ENCODE measurements at places on chromosomes 7 and 10. TPM values are rescaled to one million over a fixed set of nuclear protein-coding genes. Genes with fewer than 3 reads are reported as not detected.

DNA sequence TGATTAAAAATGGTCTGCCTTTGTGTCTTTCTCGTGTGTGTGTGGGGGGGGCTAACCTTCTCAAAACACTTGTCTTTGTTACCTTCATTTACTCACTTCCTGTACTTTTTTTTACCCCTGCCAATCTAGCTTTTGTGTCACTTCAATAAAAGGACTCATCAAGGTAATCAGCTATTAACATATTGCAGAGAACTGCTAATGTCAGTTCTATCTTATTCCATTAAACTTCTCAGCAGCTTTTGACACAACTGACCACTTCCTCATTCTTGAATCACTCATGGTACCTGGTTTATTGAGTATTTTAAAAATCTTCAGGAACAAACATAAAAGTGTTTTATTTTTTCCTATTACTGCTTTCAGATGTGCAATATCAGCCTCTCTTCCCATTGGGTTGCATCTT lies 59.8 kb downstream of the SLC25A40 start:
- no peak overlapping the region for H3K27ac ChIP-seq
- DNase-seq = no peak
- no peaks in the 10 kb centered on the region for H3K27me3 ChIP-seq
- H3K36me3 ChIP-seq = no peaks in the 10 kb centered on the region

DNA sequence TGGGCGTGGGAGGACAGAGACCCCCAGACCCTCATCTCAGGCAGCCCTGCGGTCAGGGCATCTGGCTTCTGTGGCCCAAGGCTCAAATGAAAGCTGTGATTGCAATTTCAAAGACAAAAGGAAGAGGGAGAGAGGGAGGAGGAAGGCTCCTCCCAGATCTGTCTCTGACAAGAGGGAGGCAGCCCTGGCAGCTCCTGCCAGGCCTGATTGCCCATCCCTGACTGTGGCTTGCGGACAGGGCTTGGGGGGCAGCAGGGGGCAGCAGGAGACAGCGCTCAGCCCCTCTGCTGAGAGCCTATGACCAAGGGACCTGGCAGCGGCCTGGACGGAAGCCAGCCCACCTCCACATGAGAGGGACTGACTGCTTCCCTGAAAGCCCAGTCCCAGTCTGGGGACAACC lies 91.8 kb downstream of the PTPRN2 start:
- no peaks in the 10 kb centered on the region for H3K36me3 ChIP-seq
- no peak overlapping the region for H3K27ac ChIP-seq
- no peaks in the 10 kb centered on the region for H3K27me3 ChIP-seq
- no peak for DNase-seq

DNA sequence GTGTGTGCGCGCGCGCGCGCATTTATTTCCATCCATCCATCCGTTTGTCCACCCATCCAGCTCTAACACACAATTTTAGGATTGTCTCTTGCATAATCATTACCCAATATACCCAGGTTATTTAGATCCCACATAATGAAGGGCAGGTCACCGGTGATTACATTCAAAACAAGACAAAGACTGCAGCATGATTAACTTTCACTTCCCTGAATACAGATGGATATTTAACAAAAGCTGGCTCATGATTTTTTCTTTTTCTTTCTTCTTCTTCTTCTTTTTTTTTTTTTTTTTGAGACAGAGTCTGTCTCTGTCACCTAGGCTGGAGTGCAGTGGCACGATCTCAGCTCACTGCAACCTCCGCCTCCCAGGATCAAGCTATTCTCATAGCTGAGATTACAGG lies 86.2 kb downstream of the SH3PXD2A start:
- H3K4me3 ChIP-seq = no peak overlapping the region
- no peak for DNase-seq
- no peak overlapping the region for H3K27ac ChIP-seq
- peaks cover 10% of the 10 kb centered on the region for H3K27me3 ChIP-seq

DNA sequence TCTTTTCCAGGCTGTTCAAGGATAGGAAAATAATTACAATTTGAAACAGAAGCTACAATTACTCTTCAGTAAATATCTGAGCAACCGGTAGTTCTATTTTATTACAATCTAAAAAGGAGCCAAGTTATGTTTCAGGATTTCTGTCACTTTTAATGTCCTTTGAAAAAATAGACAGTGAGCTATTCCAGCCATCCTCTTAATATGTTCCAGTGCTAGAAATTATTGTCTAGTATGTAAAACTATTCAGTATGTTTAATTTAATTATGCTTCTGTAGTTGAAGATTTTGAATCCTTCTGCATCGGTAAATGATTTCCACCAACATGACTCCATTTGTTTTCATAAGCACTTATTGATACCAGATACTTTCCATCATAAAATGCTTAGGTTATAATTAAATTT lies 129.6 kb upstream of the SEMA3D start:
- H3K36me3 ChIP-seq = no peaks in the 10 kb centered on the region
- H3K27me3 ChIP-seq = no peaks in the 10 kb centered on the region
- no peaks in the 10 kb centered on the region for H3K4me1 ChIP-seq
- DNase-seq = no peak
- H3K27ac ChIP-seq = no peak overlapping the region
- no peak overlapping the region for H3K4me3 ChIP-seq

DNA sequence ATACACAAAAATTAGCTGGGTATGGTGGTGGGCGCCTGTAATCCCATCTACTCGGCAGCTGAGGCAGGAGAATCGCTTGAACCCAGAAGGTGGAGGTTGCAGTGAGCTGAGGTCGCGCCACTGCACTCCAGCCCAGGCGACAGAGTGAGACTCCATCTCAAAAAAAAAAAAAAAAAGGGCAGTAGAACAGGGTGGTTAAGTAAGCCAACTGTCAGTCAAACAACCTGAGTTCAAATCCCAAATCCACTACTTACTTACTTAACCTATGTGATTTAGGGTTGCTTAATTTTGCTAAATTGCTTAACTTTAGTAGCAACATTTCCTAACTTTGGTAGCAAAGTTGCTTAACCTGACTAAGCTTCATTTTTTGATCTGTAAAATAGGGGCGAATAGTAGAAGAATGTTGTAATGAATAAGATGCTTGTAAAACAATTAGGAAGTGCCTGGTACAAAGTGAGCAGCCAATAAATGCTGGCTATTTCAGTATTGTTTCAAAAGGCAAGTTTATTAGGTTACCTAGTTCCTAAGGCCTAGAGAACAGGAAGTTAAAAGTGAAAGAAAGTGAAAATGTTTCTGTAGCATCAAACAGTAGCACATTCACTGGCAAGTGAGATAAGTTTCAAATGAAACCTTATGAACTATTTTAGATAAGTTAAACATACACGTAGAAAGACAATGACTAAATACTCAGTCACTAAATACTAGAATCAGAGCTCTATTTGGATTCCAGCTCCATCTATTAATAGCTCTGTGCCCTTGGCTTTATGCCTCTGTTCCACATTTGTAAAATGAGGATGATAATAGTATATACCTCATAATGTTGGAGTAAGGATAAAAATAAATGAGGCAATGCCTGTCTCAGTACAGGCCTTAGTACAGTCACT lies 64.3 kb downstream of the HOXA1 start:
- peaks cover 21% of the 10 kb centered on the region for H3K4me1 ChIP-seq
- H3K27ac ChIP-seq = peak overlapping the region; percentile 83
- H3K36me3 ChIP-seq = peaks cover 4% of the 10 kb centered on the region
- no peak for DNase-seq
- no peak overlapping the region for H3K4me3 ChIP-seq

GRCh38 chr10:18760836-18761235 lies 101.6 kb downstream of the ARL5B start:
- H3K27ac ChIP-seq = no peak overlapping the region
- no peak overlapping the region for H3K4me3 ChIP-seq
- no peaks in the 10 kb centered on the region for H3K4me1 ChIP-seq
- DNase-seq = no peak
- H3K36me3 ChIP-seq = no peaks in the 10 kb centered on the region
- H3K27me3 ChIP-seq = no peaks in the 10 kb centered on the region

DNA sequence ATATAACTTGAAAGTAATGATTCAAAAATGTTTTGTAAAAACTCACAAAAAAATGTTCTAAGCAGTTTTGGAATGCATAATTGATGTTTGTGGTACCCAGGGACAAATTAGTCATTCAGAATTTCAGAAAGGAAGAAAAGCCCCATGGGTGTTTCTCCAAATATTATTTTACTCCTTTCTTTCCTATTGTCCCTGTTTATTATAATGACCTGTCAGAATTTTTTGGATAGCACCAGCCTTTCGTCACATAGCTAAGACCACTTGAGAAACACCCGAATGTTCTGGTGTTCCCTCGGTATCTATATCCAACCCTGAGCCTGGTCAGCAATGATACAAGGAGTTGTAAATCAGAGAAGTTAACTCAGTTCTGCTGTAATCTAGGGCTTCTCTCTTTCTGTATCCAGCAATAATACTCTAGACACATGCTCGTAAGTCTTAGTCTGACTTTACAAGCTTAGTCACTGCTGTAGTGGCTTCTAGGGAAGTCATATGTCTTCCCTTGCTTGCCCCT lies 64.8 kb upstream of the MEOX2 start:
- no peaks in the 10 kb centered on the region for H3K27me3 ChIP-seq
- H3K4me1 ChIP-seq = no peaks in the 10 kb centered on the region
- DNase-seq = no peak

The PLAU gene
- 0.96 TPM for total RNA-seq

The NKX2-3 gene
- total RNA-seq = not detected

DNA sequence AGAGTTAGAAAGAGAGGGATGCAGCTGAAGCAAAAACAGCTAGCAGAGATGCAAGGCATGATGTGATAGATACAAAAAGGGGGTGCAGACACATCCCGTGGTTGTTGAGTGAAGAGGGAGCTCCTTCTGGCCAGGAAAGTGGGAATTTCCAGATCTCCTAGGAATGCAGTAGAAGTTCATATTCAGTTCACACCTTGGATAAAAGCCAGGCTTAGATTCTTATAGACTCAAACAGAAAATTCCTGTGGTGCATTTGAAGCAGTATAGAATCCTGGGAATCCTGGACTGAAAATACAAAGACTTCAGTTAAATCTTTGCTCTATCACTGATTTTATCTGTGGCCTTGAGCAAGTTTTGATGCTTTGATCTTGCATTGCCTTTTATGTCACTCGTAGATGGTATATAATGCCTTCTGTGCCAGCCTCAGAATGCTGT lies 33.9 kb downstream of the SGPL1 start:
- peaks cover 1% of the 10 kb centered on the region for H3K36me3 ChIP-seq
- no peaks in the 10 kb centered on the region for H3K27me3 ChIP-seq
- H3K4me1 ChIP-seq = peaks cover 12% of the 10 kb centered on the region

- no peaks in the 10 kb centered on the region for H3K4me1 ChIP-seq
- H3K36me3 ChIP-seq = no peaks in the 10 kb centered on the region
- no peak overlapping the region for H3K4me3 ChIP-seq
- no peaks in the 10 kb centered on the region for H3K27me3 ChIP-seq
Observed at GRCh38 chr10:91462423-91462822, 52.3 kb downstream of the HECTD2 start.

The AKR1C1 gene
- total RNA-seq = 1.1 TPM

The BLNK gene
- not detected for total RNA-seq

DNA sequence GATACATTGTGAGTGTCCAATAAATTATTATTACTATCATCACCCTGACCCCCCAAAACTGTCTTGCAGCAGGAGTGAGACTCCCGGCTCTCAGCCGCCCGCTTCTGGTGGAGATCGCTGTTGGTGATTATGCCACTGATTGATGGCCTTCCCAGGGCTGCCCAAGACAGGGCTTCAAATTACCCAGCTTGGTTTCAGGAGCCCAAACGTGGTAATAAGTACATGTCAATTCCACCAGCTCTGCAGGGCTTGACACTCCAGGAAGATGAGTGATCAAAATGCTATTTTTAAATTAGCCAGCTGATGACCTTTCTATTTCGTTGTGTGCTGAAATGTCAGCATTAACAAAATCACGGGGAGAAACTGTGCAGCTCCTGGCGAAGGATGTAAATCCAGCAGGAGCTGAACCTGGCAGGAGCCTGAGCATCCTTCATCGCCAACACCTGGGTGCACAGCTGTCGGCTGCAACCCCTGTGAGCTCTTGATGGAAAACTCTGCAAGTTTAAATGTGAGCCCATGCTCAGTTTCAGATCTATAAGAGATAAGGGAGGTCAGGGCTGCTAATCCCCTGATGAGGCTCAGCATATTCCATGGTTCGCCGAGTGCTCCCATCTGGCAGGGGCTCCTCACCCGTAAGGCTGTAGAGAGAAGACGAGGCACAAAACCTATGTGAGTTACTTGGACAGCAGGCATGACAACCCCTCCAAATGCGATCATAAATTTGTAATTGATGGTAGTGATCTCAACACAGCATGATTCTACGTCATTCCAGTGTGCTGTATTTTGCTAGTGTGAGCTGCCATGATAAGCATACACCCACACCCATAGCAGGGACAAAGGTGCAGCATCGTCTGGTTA lies 446.3 kb downstream of the TCERG1L start:
- H3K27ac ChIP-seq = no peak overlapping the region
- DNase-seq = no peak
- no peaks in the 10 kb centered on the region for H3K4me1 ChIP-seq
- H3K36me3 ChIP-seq = no peaks in the 10 kb centered on the region

GRCh38 chr7:80249184-80249583 lies 114.6 kb downstream of the GNAI1 start:
- H3K27me3 ChIP-seq = no peaks in the 10 kb centered on the region
- no peaks in the 10 kb centered on the region for H3K36me3 ChIP-seq
- H3K27ac ChIP-seq = no peak overlapping the region
- no peak for DNase-seq

The TCAF2 gene
- total RNA-seq = 22.2 TPM

DNA sequence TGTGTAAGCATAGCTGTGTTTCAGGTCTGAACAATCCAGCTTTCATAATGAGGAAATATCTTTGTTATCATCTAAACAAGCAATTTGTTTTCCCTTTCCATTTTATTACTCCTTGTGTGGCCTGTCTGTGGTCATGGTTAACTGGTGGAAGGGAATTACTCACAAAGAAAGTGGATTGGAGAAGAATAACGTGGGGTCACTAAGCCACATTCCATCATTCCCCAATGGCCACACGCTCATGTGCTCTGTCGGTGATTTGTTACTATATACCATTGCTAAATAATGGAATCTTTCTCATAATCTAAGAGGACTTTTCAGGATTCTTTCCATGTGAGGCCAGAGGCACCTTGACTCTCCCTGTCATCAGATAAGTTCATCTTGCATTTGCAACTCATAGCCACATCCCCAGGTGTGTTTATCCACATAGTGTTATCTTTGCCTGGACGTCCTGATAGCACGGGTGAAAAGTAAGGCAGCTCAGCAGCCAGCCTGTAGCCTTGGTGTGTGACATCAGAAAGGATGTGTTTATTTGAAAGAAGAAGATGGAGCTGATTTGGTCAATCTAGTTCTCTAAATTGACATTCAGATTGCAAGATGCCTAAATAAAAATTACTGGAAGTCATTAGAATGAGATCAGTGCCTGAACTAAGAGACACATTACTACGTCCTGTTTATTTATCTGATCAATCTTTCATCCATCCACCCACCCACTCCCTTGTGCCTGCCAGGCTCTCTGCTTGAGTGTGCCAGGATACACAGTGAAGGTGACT lies 128.9 kb downstream of the CELF2 start:
- H3K4me1 ChIP-seq = peaks cover 94% of the 10 kb centered on the region
- H3K36me3 ChIP-seq = peaks cover 14% of the 10 kb centered on the region
- DNase-seq = no peak
- no peaks in the 10 kb centered on the region for H3K27me3 ChIP-seq
- H3K4me3 ChIP-seq = peak overlapping the region; percentile 48

GRCh38 chr7:126953461-126953860 lies 299.3 kb downstream of the GRM8 start:
- no peaks in the 10 kb centered on the region for H3K27me3 ChIP-seq
- H3K36me3 ChIP-seq = no peaks in the 10 kb centered on the region
- no peak overlapping the region for H3K27ac ChIP-seq
- H3K4me1 ChIP-seq = no peaks in the 10 kb centered on the region
- no peak for DNase-seq
- no peak overlapping the region for H3K4me3 ChIP-seq

All from activated CD4-positive, alpha-beta T cell treated with anti-CD3 and anti-CD28 coated beads, Interleukin-2, amount 10 ng/mL, durations not matched to agents 7 days and 5 days (primary cell).